Cardiac ventricle fibroblast (primary cell): ENCODE measurements at places on chromosomes 11 and 22. TPM values are rescaled to one million over a fixed set of nuclear protein-coding genes. Genes with fewer than 3 reads are reported as not detected.

The KIF18A gene
- total RNA-seq = 0.24 and 0.94 TPM in 2 replicates

The PANX3 gene
- not detected in 2 replicates for total RNA-seq

The PRG3 gene
- not detected in 2 replicates for total RNA-seq

The KDM4E gene
- total RNA-seq = not detected in 2 replicates

The HYLS1 gene
- total RNA-seq = 3.2 and 5.9 TPM in 2 replicates

The GAL3ST3 gene
- total RNA-seq = not detected in 2 replicates

The SLC6A5 gene
- not detected in 2 replicates for total RNA-seq

The ALDH3B1 gene
- total RNA-seq = 18.2 and 25.0 TPM in 2 replicates
